ENCODE measurements at places on chromosomes 16 and 17. TPM values are rescaled to one million over a fixed set of nuclear protein-coding genes. Genes with fewer than 3 reads are reported as not detected.
A peak's percentile ranks its signal among the peaks of the same experiment; 100 is the strongest.

- DNase-seq, result peak; percentile 27
Observed at GRCh38 chr17:2693561-2694380, 17.8 kb downstream of the CLUH start.

- DNase-seq, result no peak
Observed at GRCh38 chr16:25925421-25925820, 233.7 kb downstream of the HS3ST4 start.

GRCh38 chr17:49600949-49601348, 25.3 kb downstream of the NXPH3 start:
- no peak for DNase-seq

- peak; percentile 15 for DNase-seq
Observed at GRCh38 chr16:35748621-35749252, 2289.3 kb downstream of the TP53TG3F start.

Gene KRTAP17-1
- polyA plus RNA-seq, result not detected

Measured in SK-N-SH (cell line).